Activated T-helper 17 cell treated with anti-CD3 and anti-CD28 coated beads, Interleukin-2, amount 50 U/mL, for 72 hours (primary cell): ENCODE measurements at places on chromosomes 1 and 21. TPM values are rescaled to one million over a fixed set of nuclear protein-coding genes. Genes with fewer than 3 reads are reported as not detected.

DNA sequence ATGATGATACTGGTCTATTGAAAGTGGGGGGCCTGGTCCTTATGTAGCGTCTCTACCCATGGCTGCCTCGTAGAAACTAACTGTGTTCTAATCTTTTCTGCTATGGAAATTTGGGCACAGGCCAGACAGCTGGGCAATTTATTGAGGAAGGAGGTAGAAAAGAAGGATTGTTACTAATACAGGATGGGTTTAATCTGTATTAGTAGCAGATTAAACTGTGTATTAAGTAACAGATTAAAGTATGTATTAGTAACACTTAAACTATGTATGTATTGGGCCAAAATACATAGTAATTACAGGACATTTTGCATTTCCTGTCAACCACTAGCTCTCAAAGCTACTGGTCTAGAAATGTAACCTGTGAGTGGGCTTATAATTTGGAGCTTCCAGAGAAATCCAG, 142.0 kb downstream of the MAST2 start:
- no peak for ATAC-seq

DNA sequence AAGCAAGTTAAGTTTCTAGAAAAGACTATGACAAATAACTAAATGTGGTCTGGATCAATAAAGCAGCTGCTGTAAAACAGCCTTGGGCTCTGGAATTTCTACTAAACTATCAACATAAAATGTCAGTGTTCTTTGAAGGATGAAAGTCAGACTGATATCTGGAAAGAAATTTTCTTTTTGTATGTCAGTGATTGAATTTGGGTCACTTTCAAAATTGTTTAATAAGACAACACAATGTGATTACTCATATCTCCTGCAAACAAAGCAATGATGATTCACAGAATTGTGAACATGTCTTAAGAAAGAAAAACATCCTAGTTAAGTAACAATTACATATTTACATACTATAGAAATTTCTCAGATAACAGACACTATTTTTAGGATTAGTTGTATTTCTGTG, 826.4 kb downstream of the PLA2G4A start:
- ATAC-seq = no peak

GRCh38 chr1:197247465-197247864, 20.6 kb upstream of the CRB1 start:
- ATAC-seq = no peak

GRCh38 chr1:5644281-5645134, 347.7 kb downstream of the NPHP4 start:
- ATAC-seq = no peak

GRCh38 chr21:34372321-34372720, 3.0 kb upstream of the SMIM11 start:
- ATAC-seq = no peak

GRCh38 chr1:180053594-180054567, 99.3 kb downstream of the CEP350 start:
- no peak for ATAC-seq

DNA sequence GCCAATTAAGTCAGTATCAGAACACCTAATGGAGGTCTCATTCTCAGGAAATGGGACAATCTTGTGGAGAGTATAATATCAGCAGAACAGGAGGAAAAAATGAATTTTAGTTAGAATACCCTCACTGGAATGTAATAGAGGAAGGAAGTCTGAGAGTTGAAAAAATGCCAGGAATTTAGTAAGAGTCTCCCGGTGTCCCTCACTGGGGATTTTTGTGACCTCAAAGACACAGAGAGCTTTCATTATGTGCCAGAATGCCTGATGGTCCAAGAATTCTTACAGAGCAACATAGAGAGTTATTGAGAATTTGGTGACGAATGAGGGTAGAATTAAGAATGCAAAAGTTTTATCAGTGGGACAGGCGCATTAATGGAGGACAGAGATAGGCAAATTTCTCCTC, 443.5 kb upstream of the B3GALT2 start:
- no peak for ATAC-seq

DNA sequence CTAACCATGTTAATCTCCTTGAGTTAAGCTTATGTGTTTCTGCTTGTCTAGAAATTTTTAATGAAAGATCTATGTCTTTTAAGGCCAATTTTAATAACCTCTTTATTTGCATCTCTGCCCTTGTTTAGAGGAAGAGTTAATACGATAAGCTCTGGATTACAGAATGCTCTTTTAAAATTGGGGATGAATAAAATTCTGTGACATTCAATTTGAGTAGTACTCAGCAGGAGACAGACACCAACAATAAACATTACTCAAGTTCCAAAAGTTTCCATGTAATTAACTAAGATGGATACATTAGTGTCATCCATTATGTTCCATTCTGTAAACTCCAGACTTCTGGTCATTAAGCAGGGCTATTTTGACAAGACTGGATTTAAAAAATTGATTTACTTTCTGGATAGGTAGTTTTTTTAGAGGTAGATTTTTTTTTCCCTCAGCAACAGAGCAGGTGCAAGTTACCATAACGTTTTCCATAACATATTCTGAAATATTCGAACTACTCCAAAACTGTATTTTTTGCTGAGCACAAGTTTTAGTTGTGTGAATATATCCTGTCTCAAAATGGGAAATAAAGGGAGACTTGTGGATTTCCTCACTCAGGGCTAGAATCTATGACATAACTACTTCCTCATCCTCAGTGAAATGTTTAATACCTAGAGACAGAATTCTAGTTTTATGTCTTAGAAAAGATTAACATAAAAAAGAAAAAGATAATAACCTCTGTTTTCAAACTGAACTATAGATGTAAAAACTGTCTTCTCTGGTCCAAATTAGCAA, 221.7 kb downstream of the NEGR1 start:
- no peak for ATAC-seq

Gene KRTAP7-1
- not detected for total RNA-seq
